ENCODE measurements at places on chromosomes 7 and 10.

GRCh38 chr10:52805414-52806285, 33.1 kb upstream of the MBL2 start:
- DNase-seq = no peak

DNA sequence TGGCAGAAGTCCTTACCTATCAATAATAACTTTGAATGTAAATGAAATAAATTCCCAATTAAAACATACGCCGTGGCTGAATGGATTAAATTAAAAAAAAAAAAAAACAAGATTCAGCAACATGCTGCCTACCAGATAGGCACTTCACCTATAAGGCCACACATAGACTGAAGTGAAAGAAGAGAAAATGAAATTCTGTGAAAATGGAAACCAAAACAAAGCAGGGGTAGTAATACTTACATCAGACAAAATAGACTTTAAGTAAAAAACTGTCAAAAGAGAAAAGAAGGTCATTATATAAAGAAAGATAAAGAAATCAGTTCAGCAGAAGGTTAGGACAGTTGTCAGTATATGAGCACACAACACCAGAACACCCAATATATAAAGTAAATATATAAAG, 55.3 kb downstream of the TCAF1 start:
- DNase-seq = no peak

DNA sequence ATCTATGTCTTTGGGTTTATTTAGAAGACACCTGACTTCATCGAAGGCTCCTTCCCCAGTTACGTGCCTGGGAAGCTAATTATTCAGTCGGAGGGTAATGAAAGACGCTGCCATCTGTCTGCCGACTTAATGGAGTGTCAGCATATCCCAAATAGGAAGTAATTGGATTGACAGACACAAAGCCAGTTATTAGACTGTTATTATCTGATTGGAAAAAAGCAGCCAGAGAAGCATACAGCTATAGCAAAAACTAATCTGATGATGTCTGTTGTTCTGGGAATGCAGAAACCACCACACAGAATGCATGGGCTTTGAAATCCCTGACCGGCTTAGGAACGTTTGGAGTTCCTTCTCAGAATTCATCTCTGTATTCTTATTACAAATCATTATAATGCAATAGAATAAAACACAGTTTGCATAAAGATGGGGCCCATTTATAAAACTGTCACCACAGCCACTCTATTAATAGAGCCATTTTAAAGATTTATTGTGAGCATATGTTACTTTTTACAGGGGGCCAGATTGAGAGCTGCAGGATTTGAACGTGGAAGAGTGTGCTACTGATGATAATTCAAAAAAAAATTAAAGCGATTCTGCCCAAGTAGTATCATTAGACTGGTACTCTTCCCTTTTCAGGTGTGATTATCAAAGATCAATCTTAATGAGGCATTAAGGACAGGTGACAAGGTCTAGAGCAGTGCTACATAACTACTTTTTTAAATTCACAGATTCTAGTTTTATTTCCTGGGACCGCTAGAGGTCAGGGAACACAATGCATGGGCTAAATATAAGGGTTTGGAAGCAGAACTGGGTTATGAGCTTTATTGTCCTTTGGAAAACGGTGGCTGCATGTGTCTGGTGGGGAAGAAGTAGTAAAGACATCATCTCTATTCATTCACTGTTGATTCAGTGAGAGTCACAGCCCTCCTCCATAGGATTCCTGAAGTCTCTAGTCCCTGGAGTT, 330.1 kb upstream of the LRGUK start:
- no peak for DNase-seq

DNA sequence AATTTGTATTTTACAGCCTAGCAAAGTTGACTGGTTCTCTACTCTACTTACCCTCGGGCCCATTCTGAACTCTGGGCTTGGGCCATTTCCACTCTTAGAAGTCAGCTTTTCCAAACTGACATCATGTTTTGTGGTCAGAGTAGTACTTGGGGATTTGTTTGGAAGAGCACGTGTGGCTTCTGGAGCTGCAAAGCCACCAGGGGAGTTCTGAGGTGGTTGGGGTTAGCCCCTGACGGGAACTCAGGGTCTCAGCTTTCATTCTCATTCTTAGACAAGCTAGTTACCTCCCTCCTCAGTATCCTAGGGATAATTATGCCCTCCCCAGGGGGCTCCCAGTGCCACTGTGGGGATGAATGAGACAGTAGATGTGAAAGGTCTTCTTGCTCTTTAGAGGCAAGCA, 647.7 kb upstream of the GALNT17 start:
- DNase-seq = no peak

DNA sequence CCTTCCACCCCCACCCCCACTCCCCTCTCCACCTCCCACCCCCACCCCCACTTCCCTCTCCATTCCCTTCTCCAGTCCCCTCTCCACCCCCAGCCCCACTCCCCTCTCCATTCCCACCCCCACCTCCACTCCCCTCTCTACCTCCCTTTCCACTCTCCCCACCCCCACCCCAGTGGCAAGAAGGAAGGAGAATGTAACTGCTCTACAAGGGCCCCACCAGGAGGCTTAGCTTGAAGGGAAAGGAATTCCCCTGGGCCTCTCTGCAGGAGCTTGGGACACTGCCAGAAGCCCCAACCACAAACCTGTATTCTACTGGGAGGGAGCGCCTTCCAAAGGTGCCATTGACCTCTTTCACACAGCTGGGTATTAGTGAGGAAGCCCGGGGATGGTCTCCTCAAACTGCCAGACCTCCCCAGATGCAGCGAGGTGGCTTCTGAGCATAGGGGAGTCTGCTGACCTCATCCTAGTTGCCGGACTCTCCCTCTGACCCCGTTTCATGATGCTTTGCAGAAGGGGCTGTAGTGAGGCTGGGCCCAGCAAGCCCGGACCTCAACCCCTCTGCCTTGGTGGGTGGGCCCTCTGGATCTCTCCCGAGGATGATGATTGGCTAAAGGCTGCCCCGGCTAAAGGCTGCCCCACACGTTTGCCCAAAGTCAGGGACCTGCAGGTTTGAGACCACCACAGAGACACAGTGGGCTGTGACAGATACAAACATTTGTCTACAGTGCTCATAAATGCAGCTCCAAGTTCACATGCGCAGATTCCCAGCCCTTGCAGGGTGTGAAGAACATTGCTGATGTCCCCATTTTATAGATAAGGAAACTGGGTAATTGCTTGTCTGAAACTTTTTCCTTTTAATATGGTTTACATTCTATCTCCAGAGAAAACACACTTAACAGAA, 2.9 kb downstream of the DEPP1 start:
- DNase-seq = no peak
